ENCODE measurements at places on chromosomes 2 and 18. TPM values are rescaled to one million over a fixed set of nuclear protein-coding genes. Genes with fewer than 3 reads are reported as not detected.

GRCh38 chr2:178934571-178934970 lies 115.4 kb downstream of the CCDC141 start:
- DNase-seq, result no peak

DNA sequence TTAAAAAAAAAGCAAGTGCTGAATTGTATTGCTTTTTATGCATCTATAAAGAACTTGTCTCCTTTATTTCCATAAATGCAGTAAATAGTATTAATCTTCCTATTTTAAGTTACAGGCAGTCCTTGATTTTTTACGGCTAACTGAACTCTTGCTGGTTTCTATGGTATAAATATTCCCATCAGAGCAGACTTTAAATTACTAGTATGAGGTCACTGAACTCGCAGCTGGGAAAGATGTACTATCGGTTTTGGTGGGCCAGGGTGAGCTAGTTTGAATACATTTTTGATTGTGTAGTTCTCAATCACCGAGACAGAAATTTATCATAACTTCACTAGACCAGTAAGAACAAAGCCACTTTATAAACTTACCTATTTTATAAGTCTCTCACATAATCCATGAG lies 20.9 kb upstream of the KDSR start:
- DNase-seq, result no peak

The UGT1A7 gene
- polyA plus RNA-seq, result 0.09 TPM

DNA sequence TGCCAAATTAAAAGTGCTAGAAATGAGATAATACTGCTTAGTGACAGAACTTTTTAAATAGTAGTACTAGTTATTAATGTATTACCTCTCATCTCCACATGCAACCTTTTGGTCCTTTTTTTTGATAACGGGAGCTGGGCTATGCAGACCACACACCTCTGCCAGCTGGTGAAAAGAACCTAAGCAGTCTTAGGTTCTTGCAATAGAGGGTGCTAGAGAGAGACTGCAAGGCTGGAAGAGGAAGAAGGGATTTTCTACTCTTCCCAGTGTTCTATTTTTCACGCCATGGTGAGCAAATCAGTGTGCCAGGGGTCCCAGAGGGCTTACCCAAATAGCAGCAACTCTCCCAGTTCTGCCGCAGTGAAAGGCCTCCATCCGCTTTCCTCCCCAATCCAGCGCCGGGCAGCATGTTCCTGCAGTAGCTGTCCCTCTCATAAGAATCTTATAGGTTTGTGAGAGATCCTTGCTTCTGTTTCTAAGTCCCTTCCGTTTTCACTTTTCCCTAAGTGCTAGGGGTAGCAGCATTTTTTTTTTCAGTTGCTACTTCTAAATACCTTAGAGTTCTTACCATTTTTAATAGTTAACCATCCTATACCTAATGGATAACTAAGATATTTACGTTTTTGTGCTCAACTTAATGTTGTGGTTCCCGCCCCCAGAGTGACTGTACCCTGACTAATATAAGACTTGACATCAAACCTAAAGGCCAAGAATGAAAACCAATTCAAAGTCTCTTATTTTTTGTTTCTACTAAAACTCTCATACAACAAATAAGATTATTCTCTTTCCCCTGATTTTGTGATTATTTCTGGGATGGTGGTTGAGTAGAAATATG lies 69.4 kb upstream of the UBE2E3 start:
- no peak for DNase-seq

The REG3G gene
- not detected for polyA plus RNA-seq

The ADAM23 gene
- polyA plus RNA-seq, result 5.3 TPM

- DNase-seq, result no peak
Observed at GRCh38 chr2:189683348-189683747, 8.9 kb downstream of the ANKAR start.

- no peak for DNase-seq
Observed at GRCh38 chr18:68147728-68148127, 567.2 kb downstream of the TMX3 start.

The EGR4 gene
- not detected for polyA plus RNA-seq

The CYB5A gene
- polyA plus RNA-seq, result 316 TPM

DNA sequence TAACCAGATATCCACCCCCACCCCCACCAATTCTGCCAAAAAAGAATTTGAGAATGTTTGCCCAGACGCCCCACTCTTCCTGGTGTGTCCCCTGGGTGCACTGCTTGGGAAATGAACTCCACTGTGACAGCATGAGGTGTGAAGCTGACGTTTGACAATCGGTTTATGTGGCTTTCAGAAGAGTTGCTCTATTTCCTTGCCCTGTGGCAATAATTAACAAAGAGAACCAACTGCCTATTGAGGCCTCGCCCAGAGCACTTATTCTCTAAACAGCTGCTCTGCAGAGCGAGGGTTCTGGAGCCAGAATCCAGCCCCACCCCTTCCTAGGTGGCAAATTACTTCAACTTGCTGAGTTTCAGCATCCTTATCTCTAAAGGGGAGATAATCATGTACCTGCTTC lies 115.8 kb upstream of the SIX3 start:
- no peak for DNase-seq

The EFHD1 gene
- 72.5 TPM for polyA plus RNA-seq

DNA sequence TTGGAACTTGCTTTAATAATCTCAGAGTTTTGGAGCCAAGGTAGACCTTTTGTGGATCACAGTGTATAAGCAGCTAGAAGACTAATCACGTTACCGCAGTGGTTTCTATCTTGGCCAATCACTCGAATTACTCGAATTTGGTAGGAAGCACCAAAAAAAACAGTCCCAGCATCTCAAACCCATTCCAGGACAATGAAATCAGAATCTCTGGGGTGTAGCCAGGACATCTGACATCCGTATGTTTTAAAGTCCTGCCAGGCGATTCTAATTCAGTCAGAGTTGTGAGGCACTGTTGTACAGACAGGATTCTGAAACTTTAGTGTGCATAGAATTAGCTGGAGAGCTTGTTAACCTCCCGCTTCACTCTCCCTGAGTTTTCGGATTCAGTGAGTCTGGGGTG lies 30.8 kb downstream of the GRHL1 start:
- no peak for DNase-seq

GRCh38 chr2:37923308-37924055 lies 1.6 kb upstream of the RMDN2 start:
- no peak for DNase-seq

The GCG gene
- polyA plus RNA-seq, result not detected

DNA sequence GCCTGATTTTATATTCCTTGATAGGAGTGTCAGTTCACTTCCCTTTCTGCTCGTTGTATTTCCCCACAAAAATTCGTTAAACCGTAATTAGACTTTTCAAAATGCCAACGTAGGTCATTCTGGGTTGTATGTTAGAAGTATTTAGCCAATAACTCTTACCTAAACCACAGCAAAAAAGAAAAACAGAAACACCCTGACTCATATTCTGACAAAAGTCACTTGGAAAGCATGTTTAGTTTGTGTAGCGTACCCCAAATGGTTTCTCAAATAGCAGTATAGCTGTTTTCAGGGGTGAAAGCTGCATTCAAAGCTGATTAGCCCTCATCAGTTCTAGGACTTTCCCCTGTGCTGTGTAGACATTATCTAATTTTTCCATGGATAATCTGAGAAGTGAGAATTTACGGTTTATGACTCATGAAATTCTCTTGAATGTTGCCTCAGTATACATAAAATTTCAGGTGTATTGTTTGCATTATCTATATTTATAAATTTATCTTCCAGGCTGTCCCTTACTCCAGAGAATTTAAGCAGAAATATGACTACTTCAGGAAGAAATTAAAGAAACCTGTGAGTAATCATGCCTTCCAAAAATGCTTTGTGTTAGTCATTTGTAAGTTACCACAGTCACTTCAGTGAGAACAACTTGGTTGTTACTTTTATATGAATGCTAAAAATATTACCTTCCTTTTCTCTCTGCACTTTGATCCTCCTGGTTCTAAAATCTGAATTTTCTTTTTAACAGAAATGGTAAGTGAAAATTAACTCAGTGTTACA lies 264.9 kb downstream of the ALPK2 start:
- DNase-seq, result no peak

DNA sequence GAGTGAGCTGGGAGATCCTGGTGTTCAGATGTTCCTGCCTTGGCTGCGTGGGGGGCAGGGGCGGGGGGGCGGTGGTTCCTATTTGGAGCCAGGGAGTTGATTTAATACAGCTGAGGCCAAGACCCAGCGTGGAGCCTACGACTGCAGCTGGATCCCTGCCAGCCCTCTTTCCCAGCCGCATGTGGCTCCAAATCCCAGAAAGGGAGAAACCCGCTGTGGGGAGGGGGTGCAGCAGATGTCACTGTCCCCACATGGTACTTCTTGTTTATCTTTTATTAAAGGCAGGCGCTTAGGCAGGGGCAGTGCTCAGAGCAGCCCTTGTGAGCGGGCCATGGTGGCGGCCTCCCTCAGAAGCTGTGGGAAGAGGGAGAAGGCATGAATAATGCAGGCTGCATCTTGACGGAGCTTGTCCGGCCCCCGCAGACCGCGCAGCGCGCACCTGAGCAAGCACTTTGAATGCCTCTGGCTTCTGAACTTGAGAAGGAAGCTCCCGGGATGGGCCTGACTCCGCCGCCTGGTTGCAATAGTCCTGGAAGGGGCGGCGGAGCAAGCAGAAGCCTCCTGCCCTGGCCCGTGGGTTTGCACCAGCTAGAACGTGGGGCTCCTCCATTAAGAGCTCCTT lies 112.1 kb downstream of the GLI2 start:
- DNase-seq, result no peak

The KIF1A gene
- 9.9 TPM for polyA plus RNA-seq

Measured in left renal pelvis (tissue), 4 donors.